Stimulated activated CD4-positive, alpha-beta T cell treated with anti-CD3 and anti-CD28 coated beads, Interleukin-15, amount 100 ng/mL, for 24 hours (primary cell): ENCODE measurements at places on chromosomes 12 and 14.
A peak's percentile ranks its signal among the peaks of the same experiment; 100 is the strongest.

GRCh38 chr14:76710056-76711010, 50.9 kb upstream of the VASH1 start:
- peak; percentile 37 for DNase-seq

DNA sequence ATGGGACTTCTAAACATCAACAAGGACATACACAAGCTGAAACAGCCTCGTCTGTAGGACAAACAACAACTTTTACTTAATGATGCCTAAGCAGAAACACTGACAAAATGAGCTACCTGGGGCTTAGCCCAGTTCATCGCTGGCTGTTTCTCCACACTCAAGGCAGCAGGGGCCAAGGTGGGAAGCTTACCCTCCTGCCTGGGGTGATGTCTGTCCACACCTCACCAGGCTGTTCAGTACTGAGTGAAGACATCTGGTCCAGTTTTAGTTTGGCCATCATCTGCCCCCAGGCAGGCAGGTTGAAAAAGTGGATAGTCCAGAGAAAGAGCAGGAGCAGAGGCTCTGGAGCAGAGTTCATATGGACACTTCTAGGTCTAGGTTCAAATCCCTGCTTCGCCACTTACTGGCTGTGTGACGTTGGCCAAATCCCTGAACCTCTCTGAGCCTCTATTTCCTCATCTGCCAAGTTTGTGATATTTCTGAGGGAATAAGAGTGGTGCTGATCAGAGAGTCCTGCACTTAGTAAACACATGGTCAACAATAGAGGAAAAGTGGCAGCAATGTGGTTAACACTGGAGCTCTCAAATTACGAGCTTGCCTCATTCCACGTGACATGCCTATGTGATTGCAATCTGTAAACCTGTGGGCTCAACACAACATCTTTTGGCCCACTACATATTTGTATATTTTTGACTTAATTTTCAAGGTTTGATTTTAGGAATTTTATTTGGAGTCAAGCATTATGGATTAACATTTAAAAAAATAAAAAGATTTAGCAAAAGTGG, 720.1 kb upstream of the TMEM132C start:
- no peak for DNase-seq

GRCh38 chr14:64649383-64649998, 54.7 kb upstream of the PLEKHG3 start:
- no peak for DNase-seq

- DNase-seq, result no peak
Observed at GRCh38 chr14:25113394-25113793, 63.4 kb upstream of the STXBP6 start.

DNA sequence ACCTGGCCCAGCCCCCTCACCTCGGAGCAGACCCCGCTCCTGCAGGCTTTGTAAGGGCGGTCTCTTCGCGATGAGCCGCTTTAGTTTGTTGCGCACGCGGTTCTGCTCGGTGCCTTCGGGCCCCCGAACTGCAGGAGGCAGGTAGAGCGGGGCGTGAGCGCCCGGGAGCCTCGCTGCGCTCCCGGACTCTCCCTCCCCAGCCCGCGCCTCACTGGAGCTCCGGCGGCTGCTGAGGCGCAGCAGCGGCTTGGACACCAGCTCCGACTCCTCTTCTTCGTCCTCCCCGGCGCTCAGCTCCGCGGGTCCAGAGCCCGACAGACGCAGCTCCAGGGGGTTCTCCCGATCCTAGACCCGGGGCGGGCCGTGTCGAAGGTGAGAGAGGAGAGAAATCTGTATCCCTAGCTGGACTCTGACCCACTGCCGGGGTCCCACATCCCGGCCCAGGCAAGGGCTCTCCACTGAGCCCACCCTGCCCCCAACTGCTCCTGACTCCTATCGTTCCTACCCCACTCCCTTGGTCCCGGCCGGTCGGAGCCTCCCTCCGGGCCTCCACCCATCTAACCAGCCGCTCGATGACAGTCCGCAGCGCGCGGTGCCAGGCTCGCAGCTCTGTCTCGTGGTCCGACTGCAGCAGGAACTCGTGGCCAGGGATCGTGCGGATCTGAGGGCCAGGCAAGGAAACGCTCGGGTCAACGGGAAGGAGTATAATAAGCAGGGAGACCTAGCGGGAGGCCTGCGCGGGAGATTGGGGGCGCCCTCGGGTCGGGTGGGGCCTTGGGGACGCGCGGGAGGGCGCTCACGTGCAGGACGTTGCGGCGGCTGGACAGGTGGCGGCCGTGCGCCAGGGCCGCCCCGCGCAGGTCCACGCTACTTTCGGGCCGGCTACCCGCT, 4.2 kb downstream of the ARHGAP9 start:
- peak; percentile 32 for DNase-seq

DNA sequence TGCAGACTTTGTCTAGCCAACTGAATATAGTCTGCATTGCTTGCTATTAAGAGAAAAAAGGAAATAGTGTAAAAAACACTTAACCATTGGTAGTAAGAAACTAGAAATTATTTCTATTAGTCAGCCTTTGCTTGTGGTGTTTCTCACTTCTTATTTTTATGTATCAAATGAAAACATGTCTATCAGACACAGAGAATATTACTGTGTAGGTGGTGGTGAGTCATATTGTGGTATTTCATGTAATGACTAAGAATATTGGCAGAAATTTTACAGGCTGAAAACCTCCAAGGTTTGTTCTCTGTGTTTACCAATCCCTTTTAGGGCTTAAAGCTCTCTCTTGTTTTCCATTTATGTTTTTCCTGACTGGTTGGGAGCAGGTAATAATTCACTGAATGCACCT, 87.2 kb downstream of the DAAM1 start:
- DNase-seq, result no peak

DNA sequence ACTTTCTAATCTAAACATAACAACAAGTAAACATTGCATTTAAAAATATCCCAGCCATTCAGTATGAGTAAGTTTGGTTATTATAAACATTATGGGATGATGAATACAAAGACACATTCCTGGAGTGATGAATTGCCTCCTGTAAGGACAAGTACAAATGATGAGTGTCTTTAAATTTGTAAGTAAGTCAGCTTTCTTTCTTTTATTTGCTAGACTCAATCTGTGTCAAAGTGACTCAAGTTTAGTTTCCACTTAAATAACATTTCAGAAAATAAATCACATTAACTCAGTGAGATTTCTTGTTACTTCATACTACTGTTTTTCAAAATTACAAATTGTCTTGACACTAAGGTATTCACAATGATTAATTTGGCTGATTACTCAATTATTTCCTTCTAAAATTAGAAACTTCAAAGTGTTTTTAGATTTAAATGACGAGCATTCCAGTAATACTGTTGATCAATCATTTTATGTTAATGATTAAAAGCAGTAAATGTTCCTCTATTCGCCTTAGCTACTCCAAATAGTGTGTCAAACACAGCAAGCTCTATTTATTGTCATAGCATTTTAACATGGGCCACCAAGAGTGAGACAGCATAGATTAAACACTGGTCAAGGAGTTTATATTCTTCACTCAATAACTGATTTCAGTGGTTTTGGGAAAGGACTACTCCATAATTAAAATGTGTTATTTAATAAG, 658.0 kb upstream of the MDGA2 start:
- DNase-seq, result no peak

- no peak for DNase-seq
Observed at GRCh38 chr14:90728951-90729350, 87.3 kb downstream of the TTC7B start.

- peak; percentile 42 for DNase-seq
Observed at GRCh38 chr14:78254911-78255461, 84.8 kb downstream of the NRXN3 start.

- DNase-seq, result peak; percentile 59
Observed at GRCh38 chr12:96236221-96236822, 42.1 kb downstream of the ELK3 start.

- no peak for DNase-seq
Observed at GRCh38 chr12:16880864-16881285, 274.9 kb upstream of the LMO3 start.

- DNase-seq, result no peak
Observed at GRCh38 chr14:53824061-53824460, 132.6 kb downstream of the BMP4 start.

GRCh38 chr14:92575061-92575747, 61.6 kb downstream of the RIN3 start:
- DNase-seq, result no peak

- no peak for DNase-seq
Observed at GRCh38 chr14:62015243-62015642, 253.0 kb downstream of the SNAPC1 start.

GRCh38 chr12:31658471-31659086, 909 bp upstream of the ETFBKMT start:
- DNase-seq, result no peak

DNA sequence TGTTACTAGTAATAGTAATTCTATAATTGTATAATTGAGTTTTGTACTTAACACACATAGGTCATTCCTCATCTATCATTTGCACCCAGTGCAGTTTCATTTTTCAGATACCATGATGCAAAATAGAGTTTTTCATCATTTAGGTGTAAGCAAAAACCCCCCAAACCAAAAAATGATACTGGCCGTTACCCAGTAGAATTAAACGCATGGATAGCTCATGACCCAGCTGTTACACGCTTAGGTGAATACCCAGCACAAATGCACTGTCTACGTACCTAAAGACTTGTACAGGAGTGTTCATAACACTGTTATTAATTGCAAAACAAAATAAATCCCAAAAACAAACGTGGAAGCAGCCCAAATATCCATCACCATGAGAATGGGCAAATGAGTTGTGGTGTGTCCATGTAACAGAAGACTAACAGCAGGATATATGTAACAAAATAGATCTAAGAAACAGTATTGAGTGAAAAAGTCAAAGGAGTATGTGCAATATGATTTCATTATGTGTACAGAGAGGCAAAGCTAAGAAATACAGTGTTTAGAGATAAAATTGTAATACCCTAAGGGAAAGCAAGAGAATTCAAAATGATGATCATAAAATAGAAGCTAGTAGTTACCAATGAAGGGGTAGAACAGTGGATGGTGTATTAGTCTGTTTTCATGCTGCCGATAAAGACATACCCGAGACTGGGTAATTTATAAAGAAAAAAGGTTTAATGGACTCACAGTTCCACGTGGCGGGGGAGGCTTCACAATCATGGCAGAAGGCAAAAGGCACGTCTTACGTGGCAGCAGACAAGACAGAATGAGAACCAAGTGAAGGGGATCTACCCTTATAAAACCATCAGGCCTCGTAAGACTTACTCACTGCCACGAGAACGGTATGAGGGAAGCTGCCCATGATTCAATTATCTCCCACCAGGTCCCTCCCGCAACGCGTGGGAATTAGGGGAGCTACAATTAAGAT, 49.8 kb downstream of the EID3 start:
- DNase-seq, result no peak

DNA sequence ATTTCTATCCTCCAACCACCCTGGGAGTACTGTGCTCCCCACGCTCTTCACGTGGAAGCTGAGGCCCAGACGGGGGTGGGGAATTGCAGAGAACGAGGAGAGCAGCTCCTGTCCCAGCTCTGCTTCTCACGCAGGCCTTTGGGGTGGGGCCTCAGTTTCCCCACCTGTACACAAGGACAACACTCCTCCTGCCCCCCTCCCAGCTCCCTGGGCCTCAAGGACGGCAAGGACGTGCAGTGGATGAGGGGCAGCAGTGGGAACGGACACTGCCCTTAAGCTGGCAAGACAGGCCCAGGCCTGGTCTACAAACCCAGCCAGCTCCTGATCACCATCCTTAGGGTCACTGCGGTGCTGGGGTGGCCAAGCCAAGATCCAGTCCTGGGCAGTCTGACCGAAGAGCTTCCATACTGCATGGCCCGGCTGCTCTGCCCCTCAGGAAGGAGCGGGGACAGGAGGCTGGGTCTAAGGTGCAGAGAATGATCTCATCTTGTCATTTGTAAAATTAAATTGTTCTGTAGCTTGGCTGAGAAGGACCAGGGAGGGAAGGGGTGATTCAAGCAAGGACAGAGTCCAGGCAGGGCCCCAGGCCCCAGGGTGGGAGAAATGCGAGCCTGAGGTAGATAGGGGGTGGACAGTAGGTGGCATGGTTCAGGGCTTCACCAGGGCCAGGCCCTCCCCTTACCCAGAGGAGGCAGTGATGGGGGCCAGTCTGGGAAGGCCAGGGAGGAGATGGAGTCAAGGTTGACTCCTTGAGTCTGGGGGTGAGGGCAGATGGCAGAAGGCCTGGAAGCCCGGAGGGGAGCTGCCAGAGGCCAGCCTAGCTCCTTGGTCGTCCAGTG, 1.3 kb upstream of the CLBA1 start:
- DNase-seq, result no peak

- DNase-seq, result no peak
Observed at GRCh38 chr12:118346895-118347294, 25.8 kb downstream of the TAOK3 start.

GRCh38 chr12:24083838-24084237, 134.4 kb upstream of the SOX5 start:
- no peak for DNase-seq

DNA sequence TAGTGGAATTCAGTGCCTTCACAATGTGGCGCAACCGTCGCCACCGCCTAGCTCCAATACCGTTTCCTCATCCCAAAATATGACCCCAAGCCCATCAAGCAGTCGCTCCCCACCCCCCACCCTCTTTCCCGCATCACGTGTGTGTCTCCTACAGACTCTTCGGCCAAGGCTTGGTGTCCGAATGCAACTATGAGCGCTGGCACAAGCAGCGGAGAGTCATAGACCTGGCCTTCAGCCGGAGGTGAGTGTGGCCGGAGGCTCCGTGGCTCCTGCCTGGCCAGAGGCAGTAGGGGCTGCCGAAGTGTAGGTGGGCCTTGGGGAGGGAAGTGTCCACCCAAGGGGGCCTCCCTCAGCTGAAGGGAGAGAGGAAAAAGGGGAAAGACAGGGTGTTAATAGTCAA, 15.8 kb downstream of the CYP46A1 start:
- DNase-seq, result no peak

- DNase-seq, result no peak
Observed at GRCh38 chr14:92600318-92601053, 86.9 kb downstream of the RIN3 start.

GRCh38 chr14:91135039-91135438, 21.2 kb downstream of the DGLUCY start:
- no peak for DNase-seq

GRCh38 chr12:13205809-13206559, 9.5 kb downstream of the EMP1 start:
- peak; percentile 60 for DNase-seq

GRCh38 chr14:54852215-54852614, 50.4 kb downstream of the GCH1 start:
- DNase-seq, result no peak

DNA sequence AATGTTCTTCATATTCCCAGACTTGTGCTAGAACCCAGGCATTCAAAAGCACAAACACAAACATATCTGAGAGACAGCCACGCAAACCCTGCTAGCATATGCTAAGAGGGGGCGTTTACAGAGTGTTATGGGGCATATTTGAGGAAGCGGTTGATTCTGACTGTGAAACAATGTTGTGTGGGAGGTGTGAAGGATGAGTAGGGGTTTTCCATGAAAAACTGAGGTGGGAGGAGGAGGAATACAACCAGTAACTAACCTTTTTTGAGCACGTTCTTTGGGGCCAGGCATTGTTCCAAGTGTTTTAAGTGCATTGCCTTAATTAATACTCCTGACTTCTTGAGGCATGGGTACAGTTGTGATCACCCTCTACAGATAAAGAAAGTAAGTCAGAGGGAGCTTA, 499.5 kb downstream of the AACS start:
- DNase-seq, result no peak

- DNase-seq, result no peak
Observed at GRCh38 chr14:67438969-67439368, 27.0 kb upstream of the PLEK2 start.

- no peak for DNase-seq
Observed at GRCh38 chr14:72613975-72614319, 280.0 kb downstream of the DPF3 start.

- DNase-seq, result no peak
Observed at GRCh38 chr12:8143261-8143660, 13.6 kb upstream of the ZNF705A start.
